ENCODE measurements at places on chromosomes 13 and 19.

DNA sequence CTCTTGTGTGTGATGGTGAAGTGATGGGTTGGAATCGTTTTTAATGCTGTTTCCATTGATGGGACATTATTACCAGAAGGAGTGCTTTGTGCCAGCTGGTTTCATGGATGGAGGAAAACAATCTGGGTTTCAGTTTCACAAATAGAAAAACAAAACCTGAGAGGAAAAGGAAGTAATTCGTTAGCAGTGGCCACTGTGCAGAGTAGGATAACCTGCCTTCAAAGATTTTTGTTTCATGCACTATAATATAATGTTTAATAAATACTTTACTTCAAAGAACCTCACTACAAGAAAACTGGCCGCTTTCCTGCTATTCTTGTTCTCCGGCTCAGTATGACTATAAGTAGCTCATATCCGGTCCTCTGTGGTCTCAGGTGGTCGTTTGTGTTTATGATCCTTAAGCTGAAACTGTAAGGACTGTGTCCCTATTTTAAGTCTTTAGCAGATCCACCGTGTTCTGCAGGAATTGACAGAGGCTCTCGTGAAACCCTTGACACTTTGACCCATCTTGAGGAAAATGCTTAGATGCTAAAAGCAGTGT is 104.7 kb downstream of the GGACT start:
- H3K27ac ChIP-seq: no peak overlapping the region
- no peaks in the 10 kb centered on the region for H3K27me3 ChIP-seq
- no peak for DNase-seq
- no peaks in the 10 kb centered on the region for H3K36me3 ChIP-seq
- peaks cover 5% of the 10 kb centered on the region for H3K4me1 ChIP-seq

DNA sequence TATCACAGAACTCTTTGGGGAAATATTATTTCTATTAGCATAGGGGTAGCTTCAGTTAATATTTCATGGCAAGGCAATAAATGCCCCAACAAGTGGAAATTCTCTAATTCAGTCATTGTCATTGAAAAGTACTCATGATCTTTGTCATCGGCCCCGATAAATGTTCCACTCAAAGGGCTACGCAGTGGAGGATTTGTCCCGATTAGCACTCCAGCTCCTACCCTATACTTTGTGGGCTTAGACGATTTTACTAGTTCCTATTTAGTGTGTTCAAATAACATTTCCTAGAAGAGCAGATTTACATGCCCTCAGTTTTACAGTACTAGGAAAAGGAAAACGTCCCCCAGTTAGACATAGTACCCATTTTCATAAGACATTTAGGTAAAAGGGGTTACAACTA is 38.0 kb upstream of the ATP12A start:
- no peaks in the 10 kb centered on the region for H3K36me3 ChIP-seq
- H3K4me3 ChIP-seq: no peak overlapping the region
- DNase-seq: no peak
- no peaks in the 10 kb centered on the region for H3K4me1 ChIP-seq
- H3K27ac ChIP-seq: no peak overlapping the region
- H3K27me3 ChIP-seq: no peaks in the 10 kb centered on the region

- H3K27ac ChIP-seq: no peak overlapping the region
- H3K27me3 ChIP-seq: no peaks in the 10 kb centered on the region
- no peaks in the 10 kb centered on the region for H3K36me3 ChIP-seq
- H3K4me1 ChIP-seq: no peaks in the 10 kb centered on the region
Measured at GRCh38 chr19:53511933-53512374, 26.0 kb upstream of the ZNF331 start.

DNA sequence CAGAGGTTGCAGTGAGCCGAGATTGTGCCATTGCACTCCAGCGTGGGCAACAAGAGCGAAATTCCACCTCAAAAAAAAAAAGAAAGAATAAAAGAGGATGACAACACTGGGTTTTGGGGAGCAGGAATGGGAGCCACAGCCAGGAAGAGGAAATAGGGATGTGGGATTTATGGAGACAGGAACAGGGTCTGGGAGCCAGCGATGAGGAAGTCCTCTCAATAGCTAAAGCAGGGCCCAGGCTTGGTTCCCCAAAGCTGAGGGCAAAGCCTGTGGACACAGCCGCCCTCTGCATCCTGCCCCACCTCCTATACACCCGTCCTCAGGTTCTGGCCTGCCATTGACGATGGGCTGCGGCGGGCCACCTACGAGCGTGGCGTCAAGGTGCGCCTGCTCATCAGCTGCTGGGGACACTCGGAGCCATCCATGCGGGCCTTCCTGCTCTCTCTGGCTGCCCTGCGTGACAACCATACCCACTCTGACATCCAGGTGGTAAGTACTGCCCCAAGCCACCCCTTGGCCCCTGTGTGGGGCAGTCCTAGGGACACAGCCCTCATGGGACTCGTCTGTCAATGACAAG is 13.6 kb downstream of the HIPK4 start:
- peaks cover 52% of the 10 kb centered on the region for H3K36me3 ChIP-seq
- H3K27me3 ChIP-seq: no peaks in the 10 kb centered on the region
- H3K4me3 ChIP-seq: no peak overlapping the region
- DNase-seq: no peak
- no peak overlapping the region for H3K27ac ChIP-seq
- no peaks in the 10 kb centered on the region for H3K4me1 ChIP-seq

DNA sequence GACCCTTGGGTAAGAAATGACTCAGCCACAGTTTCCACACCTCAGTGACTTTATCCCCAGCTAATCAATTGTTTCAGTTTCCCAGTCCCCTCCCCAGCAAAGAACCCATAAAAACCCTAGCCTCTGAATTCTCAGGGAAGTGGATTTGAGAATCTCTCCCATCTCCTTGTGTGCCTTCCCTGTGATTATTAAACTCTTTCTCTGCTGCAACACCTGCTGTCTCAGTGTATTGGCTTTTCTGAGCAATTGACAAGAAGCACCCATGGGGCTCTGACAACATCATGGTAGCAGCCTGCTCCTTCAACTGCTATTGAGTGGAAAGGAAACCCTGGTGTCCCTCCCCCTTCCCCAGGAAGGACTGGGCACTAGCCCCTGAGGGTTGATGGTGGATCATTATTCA is 73.7 kb downstream of the UQCRFS1 start:
- no peaks in the 10 kb centered on the region for H3K36me3 ChIP-seq
- DNase-seq: no peak
- H3K4me1 ChIP-seq: no peaks in the 10 kb centered on the region
- no peak overlapping the region for H3K4me3 ChIP-seq

- no peak overlapping the region for H3K4me3 ChIP-seq
- no peaks in the 10 kb centered on the region for H3K4me1 ChIP-seq
- no peaks in the 10 kb centered on the region for H3K27me3 ChIP-seq
Measured at GRCh38 chr19:10708291-10708690, 7.1 kb downstream of the QTRT1 start.

- H3K27ac ChIP-seq: no peak overlapping the region
- DNase-seq: no peak
- peaks cover 2% of the 10 kb centered on the region for H3K27me3 ChIP-seq
Measured at GRCh38 chr13:79482281-79482970, 1.5 kb downstream of the NDFIP2 start.

GRCh38 chr19:10085641-10086590 is at the start of gene SHFL:
TSS of gene SHFL (plus strand) at chr19:10086317. CDS start at chr19:10086428, 111 bp downstream.
- peaks cover 8% of the 10 kb centered on the region for H3K27me3 ChIP-seq
- H3K36me3 ChIP-seq: no peaks in the 10 kb centered on the region
- no peak within 1 kb of the TSS for H3K27ac ChIP-seq
- peak; percentile 39 for DNase-seq

GRCh38 chr19:41264581-41265394 is 616 bp downstream of the HNRNPUL1 start:
- H3K36me3 ChIP-seq: peaks cover 15% of the 10 kb centered on the region
- H3K27ac ChIP-seq: peak overlapping the region; percentile 92
- DNase-seq: no peak
- peak overlapping the region; percentile 88 for H3K4me3 ChIP-seq

- H3K4me1 ChIP-seq: peaks cover 18% of the 10 kb centered on the region
- DNase-seq: no peak
- peaks cover 72% of the 10 kb centered on the region for H3K36me3 ChIP-seq
- H3K27ac ChIP-seq: no peak overlapping the region
Measured at GRCh38 chr19:803099-803561, 5.9 kb downstream of the PTBP1 start.

GRCh38 chr13:49342454-49342853 is 94.7 kb downstream of the CDADC1 start:
- H3K27me3 ChIP-seq: no peaks in the 10 kb centered on the region
- no peak for DNase-seq
- no peak overlapping the region for H3K4me3 ChIP-seq
- H3K4me1 ChIP-seq: no peaks in the 10 kb centered on the region
- no peak overlapping the region for H3K27ac ChIP-seq
- no peaks in the 10 kb centered on the region for H3K36me3 ChIP-seq

All from neuronal stem cell (in vitro differentiated cells).